ENCODE measurements at places on chromosomes 7 and 10.

DNA sequence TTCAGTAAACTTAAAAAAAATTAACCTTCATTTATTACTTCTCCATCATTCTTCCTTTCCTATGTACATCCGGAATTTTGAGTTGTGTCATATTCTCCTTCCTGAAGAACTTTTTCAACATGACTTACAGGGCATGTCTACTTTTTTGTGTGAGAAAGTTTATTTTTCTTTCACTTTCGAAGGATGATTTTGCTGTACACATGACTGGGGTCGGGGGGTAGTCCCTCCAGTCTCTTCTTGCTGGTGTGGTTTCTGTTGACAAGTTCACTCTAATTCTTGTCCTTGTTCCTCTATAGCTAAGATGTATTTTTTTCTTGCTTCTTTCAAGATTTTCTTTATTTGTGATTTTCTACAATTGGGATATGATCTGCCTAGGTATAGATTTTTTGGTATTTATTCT is 55.8 kb downstream of the INPP5A start:
- DNase-seq, result no peak

GRCh38 chr10:130135676-130136225 is 440 bp upstream of the GLRX3 start:
- no peak for DNase-seq

- DNase-seq, result no peak
Measured at GRCh38 chr10:73827346-73828089, 16.1 kb upstream of the NDST2 start.

GRCh38 chr7:36986948-36987724 is 262.8 kb upstream of the AOAH start:
- DNase-seq, result peak; percentile 73

DNA sequence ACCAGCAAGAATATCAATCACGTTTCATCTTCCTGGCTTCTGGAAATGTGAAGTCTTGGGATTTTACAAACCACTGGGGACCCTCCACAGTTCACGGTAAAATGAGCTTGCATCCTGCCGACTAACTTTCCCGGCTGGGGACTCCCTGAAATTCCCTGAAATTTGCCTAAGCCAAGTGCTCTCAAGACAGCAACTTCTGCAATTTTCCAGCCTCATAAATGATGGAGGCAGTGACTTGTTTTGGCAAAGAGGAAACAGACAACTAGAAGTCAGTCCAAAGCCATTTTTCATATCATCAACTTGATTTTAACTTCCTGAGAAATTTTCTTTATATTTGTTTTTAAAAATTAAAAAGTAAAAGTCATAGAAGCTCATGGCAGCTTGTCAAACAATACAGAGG is 212.3 kb downstream of the FANK1 start:
- no peak for DNase-seq

GRCh38 chr10:5932345-5932744 is 42.3 kb downstream of the FBH1 start:
- no peak for DNase-seq

DNA sequence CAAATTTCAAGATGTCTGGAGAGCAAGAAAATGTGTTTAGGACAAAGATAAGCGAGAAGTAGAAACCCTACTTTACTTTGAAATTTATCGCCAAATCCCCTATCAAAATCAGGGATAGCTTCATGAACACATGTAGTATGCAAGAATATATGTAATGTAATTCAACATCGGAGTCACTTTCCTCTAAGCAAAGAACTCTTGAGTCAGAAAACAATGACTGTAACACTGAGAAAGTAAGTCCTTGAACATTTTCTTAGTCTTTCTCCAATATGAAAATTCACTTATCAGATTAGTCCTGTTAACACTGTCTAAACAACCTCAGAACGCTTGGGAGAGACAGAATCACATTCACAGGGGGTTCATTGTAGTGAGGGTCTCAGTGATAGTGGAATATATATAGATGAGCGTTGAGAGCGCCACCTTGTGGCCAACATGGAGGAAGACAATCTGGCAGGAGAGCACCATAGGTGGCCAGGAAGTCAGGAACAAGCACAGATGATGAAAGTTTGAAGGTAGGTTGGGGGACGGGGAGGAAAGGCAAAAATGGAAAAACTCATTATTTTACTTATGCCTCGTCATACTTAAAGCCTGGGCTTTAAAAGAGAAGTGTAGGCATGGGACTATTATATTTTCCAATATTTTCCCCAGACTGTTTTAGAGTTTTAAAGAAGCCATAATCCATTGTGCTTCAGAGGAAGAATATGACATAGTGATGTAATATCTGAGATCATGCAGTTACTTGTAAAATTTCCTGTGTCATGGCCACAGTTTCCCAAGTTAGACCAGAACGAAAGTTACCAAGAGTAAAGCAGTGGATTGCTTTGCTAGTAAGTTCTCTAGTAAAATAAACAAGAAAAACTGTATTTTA is 115.5 kb upstream of the GNAI1 start:
- DNase-seq, result peak; percentile 81

- no peak for DNase-seq
Measured at GRCh38 chr7:142345811-142346210, 88.0 kb upstream of the PRSS58 start.

- peak; percentile 69 for DNase-seq
Measured at GRCh38 chr10:103584216-103585010, 90.9 kb downstream of the NEURL1 start.

- no peak for DNase-seq
Measured at GRCh38 chr10:6574664-6575176, 5.4 kb downstream of the PRKCQ start.

DNA sequence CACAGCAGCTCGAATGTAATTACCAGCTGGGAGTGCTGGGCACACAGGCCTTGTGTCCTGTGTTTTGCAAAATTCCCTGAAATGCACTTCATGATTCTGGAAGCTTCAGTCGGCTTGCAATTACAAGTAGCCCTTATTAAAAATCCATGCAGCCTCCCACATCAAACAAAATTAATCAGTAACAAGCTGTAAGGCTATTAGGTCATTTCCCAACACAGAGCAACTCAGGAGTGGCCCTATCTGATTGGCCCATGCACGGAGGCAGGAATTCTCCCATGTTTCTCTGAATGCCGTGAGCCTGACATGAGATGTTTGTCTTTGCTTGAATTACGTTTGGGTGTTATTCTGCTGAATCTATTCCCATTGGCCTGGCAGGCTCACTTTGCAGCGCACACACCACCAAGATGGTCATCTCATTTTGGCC is 36.9 kb downstream of the FOXL3 start:
- no peak for DNase-seq

DNA sequence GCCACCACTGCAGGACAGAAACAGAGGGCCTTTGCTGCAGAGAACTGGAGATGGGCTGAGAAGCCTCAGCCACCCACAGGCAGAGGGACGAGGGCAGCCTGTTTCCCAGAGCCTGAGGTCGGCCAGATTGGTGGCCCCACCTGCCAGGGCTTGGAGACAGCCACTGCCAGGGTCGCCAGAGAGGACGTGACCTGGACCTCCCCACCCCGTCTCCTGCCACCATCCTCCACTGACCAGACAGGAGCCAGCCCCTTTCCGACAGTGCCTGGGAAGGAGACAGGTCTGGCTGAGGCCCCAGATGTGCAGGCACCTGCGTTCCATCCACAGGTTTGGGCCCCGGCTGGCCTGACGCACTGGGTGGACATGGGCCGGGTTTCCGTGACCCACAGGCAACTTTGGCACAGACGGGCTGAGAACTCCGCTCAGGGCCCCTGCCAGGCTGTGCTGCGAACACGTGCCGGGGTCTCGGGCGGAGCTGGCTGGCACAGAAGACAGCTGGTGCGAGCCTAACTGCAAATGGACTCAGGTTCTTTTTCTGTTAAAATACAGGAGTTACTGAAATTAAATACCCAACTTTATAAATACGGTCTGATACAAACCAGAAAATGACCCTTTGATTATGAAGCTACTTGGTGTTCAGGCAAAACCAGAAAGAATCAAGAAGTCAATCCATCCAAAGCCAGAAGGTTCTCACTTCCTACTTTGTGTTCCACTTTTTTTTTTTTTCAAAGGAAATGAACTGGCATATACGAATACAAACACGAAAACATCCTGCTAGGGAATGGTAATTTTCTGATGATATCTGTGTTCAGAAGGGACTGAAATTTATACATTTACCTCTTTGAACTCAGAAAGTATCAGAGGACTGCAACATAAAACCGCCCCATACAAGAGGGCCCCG is 6.9 kb downstream of the COX19 start:
- no peak for DNase-seq

- no peak for DNase-seq
Measured at GRCh38 chr7:7051206-7051877, 131.0 kb upstream of the C1GALT1 start.

GRCh38 chr10:85124603-85125051 is 796.2 kb downstream of the CCSER2 start:
- DNase-seq, result no peak

DNA sequence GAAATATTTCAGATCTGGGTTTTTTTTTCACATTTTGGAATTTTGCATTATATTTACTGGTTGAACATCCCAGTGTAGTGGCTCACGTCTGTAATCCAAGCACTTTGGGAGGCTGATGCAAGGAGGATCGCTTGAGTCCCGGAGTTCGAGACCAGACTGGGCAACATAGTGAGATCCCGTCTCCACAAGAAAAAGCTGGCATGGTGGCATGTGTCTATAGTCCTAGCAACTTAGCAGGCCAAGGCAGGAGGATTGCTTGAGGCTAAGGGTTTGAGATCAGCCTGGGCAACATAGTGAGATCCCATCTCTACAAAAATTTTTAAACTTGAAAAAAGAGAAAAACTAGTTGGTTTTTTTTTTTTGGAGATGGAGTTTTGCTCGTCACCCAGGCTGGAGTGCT is 6.0 kb downstream of the RFC2 start:
- no peak for DNase-seq

GRCh38 chr7:133484086-133484485 is 231.2 kb downstream of the EXOC4 start:
- DNase-seq, result no peak

DNA sequence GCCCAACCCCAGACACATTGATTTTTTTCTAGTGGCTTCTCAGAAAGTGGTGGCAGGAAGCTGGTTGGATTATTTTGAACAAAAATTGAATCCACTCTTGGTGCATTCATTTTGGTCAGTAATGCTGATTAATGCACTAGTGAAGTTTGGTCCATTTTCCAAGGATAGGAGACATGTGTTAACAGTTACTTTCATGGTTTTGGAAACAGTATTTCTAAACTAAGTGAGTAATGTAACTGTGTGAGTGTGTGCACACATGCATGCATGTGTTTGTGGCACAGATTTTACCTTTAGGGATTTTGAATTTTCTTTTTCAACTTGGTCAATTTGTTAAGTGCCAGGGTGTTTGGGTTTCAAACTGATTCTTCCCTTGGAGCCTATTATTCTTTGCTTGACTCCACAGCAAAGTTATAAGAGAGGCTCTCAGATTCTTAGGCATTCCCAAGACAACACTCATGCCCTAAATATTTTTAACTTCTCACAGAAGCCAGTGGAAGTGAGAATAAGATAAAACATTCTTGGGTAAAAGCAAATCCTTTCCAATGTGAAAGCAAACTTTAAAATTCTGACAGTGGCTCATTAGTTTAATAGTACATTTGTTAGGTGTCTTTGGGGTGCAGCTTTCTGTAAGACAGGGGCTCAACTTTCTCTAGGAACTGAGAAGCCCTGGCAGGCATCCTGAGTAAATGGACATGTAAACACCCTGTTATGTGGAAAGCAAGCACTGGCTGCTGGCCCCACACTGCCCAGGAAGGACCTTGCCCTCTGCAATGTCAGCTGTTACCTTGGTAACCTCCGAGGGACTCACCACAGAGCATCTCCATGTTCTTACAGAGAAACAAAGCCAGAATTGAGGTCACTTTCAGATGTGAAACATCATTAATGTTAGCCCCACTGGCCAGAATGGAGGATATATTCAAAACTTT is 68.4 kb downstream of the ASAH2B start:
- peak; percentile 42 for DNase-seq

DNA sequence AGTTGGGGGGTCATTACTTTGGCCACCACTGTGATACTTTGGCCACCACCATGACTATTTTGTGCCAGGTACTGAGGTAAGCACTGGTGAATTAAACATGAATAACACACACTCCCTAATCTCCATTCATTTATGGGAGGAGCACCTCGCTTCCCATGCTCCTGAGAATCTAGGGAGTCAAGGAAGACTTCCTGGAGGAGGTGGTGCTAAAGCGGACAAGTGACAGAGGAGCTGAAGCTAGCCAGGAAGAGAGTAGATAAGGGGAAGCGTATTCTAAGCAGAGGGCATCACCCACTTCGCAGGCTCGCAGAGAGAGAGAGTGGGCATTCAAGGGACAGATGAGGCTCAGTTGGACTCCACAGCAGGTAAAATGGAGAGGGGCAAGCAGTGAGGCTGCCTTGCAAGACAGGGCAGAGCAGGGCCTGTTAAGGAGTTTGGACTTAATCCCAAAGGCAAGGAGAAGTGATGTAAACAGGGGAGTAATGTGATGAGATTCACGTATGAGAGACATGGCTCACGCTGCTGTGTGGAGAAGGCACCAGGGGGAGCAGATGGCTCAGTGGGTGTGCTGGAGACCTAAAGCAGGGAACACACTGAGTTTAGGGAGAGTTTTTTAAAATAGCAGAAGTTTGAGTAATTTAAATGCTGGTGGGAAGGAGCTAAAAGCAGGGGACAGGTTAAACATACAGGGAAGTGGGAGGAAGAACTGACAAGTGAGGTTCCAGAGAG is 21.3 kb upstream of the TMEM248 start:
- DNase-seq, result no peak

DNA sequence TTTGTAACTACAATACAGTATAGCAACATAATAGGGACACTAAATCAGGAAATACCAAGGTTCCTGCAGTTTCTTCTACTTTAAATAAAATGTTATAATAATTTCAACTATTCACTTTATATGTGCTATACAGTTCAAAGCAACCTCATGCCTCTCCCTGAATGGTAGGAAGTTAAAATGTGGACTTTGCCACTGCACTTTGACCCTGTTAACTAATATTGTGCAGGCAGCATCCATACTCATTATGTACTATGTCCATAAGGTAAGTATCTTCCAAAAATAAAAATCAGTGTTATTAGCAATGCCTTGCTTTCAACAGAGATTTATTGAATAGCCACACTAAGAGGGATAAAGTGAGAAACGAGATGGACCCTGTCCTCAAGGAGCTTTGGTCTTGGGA is 4.8 kb downstream of the STEAP4 start:
- no peak for DNase-seq

GRCh38 chr10:96831867-96832720 is at the start of gene LCOR:
Gene LCOR, plus strand, starts transcription at chr10:96832298. Its CDS starts 116,760 bp downstream, at chr10:96949058.
- DNase-seq, result peak; percentile 89

- peak; percentile 15 for DNase-seq
Measured at GRCh38 chr7:111900283-111900682, 305.9 kb downstream of the DOCK4 start.

DNA sequence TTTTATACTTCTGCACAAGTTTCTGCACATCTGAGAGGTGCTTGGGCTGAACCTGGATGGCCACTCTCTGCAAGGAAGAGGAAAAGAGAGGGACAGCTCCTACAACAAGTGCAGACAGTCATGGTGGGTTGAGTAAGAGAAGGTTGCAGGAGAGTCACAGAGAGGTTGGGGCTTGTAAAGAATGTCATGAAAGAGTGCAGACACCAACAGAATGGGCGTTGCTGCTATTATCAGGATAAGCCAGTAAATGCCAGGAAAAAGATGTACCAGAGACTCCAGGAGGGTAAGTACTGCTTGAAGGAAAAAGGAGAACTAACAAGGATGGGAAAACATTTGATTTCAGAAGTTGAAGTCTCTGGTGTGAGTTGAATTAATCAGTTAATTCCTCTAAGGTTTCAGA is 77.8 kb upstream of the NRP1 start:
- DNase-seq, result no peak

All from GM23338 (cell line).